Dermis blood vessel endothelial cell (primary cell): ENCODE measurements at places on chromosomes 1 and 21. TPM values are rescaled to one million over a fixed set of nuclear protein-coding genes. Genes with fewer than 3 reads are reported as not detected.

The CD48 gene
- total RNA-seq: not detected in 2 replicates

The TCP10L gene
- total RNA-seq: 0.09 and 0.68 TPM in 2 replicates

The HIVEP3 gene
- total RNA-seq: 0.85 and 0.93 TPM in 2 replicates

The OXCT2 gene
- 2.9 and 7.0 TPM in 2 replicates for total RNA-seq

The MFAP2 gene
- total RNA-seq: 8.9 and 24.5 TPM in 2 replicates

The PDC gene
- total RNA-seq: not detected in 2 replicates

The COL11A1 gene
- total RNA-seq: under 0.01 and 0.05 TPM in 2 replicates

The PRKAB2 gene
- 5.6 and 6.3 TPM in 2 replicates for total RNA-seq

The SLC27A3 gene
- 27.6 and 30.0 TPM in 2 replicates for total RNA-seq
